Articular chondrocyte of knee joint (primary cell): ENCODE measurements at places on chromosomes 4 and X. TPM values are rescaled to one million over a fixed set of nuclear protein-coding genes. Genes with fewer than 3 reads are reported as not detected.

The SLC9B2 gene
- total RNA-seq: 24.8 and 29.5 TPM in 2 replicates

The DAPP1 gene
- not detected in 2 replicates for total RNA-seq

The DIPK2B gene
- not detected in 2 replicates for total RNA-seq

The PI4K2B gene
- 27.7 and 34.4 TPM in 2 replicates for total RNA-seq

The MAGEB17 gene
- total RNA-seq: not detected in 2 replicates
